ENCODE measurements at places on chromosomes 7 and 10. TPM values are rescaled to one million over a fixed set of nuclear protein-coding genes. Genes with fewer than 3 reads are reported as not detected.

DNA sequence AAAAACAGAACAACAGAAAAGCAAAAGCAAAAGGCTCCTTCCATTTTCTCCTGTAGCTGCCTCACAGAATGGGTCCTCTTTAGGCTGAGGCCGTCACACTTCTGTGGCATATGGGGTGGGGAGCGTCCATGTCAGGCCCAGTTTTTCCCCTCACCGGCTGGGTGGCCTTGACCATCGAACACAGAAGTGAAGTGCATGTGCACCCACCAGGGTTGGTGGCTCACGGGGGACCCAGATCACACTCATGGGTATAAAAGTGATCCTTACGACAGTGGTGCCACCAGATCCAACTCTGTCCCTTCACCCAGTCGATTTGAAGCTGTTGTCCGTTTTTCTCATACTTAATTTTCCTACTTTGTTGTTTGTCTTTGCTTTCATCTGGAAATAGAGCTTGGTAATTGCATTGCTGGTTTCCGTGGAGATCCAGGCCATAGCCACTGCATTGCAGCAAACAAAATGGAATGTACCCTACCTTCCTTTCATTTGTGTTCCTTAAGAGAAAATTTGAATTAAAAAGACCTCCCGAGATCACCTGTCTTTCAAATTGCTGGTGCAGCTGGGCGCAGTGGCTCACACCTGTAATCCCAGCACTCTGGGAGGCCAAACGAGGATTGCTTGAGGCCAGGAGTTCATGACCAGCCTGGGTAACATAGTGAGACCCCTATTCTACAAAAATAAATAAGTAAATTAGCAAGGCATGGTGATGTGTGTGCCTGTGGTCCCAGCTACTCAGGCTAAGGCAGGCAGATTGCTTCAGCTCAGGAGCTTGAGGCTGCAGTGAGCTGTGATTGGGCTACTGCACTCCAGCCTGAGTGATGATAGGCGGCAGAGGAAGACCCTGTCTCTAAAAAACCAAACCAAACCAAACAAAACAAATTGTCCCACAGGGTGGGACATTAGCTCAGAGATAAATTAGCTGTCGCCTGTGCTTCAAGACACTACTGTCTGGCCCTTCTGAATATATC, 10.7 kb upstream of the GJD4 start:
- no peak for DNase-seq

DNA sequence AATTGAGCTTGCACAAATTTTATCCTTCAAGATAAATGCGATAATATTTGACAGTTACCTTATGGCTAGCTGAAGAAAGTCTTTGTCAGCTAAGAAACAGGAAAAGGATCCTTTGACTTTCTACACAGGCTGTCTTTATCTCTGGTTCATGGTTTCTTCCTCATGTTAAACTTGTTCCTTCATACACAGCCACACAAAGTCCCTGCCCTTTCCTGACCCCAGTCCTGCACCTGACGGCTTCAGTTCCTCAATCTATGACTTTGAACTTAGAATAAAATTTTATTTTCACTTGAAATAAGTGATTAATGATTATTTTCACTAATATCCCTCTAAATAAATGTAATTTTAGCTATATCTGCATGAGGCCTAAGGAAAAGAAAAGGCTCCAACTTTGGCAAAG, 77.8 kb upstream of the PRSS1 start:
- DNase-seq = no peak

DNA sequence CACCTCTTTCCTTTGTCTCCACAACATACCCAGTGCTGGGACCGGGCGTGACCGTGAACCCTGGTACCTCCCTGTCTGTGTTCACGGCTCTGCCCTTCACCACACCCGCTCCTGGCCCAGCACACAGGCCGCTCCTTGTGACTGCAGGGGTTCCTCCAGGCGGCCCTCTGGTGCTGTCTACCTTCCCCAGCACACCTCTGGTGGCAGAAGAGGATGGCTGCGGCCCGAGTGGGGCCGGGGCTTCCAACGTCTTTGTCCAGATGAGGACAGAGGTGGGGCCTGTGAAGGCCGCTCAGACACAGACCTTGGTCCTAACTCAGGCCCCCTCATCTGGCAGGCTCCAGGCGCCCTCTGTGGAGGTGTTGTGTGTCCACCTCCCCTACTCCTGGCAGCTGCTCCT, 55.4 kb upstream of the SGMS1 start:
- no peak for DNase-seq

The PTN gene
- 144 TPM for polyA plus RNA-seq

DNA sequence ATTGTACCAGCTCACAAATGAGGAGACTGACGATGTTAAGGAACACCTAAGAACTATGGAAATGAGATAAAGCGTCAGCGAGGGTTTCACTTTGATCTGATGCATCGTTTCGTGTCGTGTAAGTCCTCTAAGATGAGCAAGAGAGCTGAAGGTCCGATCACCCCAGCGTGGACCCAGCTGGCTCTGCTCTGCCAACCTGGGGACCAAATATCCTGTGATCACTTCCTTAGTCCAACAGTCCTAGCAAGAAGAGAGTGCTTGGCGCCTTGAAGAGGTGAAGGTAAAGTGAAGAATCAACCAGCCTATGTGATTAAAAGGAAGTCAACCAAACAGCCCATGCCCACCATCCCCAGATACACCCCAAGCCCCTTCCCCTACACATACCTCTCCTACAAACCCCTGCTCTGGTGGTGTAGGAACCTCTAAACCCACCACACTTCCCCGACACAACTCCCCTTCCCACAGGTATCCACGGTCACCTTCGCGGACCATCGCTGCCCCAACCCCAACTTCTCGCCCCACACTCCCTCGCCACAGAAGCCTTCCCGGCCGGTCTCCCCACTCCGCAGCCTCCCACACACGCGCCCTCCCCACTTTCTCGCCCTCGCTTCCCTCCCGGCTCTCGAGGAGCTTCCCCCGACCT, 722 bp downstream of the UPF2 start:
- no peak for DNase-seq

The SPDYE1 gene
- polyA plus RNA-seq = 1.2 TPM

DNA sequence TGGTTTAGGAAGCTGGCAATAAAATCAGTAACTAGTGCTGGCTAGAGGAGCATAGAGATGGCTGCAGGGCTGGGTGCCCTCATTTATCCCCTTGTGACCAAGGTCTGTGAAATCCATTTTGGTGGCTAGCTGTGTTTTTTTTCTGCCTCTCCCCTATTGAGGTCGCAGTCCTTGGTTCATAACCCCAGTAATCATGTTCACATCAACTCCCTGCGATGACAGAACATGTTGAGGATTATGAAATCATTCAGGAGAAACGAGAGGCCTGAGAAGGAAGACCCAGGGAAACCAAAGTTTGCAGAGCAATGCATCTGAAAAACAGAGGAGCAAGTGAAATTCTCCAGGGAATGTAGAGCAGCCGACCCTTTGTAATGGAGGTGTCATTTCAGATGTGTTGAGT, 126.9 kb downstream of the TACC2 start:
- no peak for DNase-seq

The MYH16 gene
- polyA plus RNA-seq = 0.03 TPM

- DNase-seq = no peak
Observed at GRCh38 chr10:46542567-46543465, 13.6 kb downstream of the GPRIN2 start.

GRCh38 chr7:136600475-136600874, 268.0 kb upstream of the CHRM2 start:
- DNase-seq = no peak

GRCh38 chr10:35421553-35422178, 85.4 kb downstream of the CCNY start:
- DNase-seq = no peak

DNA sequence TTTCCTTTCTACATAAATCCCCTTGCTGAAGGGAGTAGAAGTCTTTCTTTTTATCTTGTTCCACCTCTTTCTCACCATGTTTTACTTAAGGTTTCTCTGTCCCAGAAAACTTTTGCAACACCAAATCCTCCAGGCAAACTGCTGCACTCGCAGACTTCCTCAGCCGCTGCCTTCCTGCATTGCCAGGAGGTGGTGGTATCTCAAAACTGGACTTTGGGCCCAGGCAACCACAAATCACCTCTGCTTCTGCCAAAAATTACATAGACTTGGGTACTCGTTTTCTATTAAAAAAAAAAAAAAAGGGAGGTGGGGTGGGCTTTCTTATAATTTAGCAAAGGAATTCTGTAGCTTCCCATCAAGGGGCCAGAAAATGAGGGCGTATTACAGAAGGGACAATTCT, 14.7 kb downstream of the INA start:
- DNase-seq = no peak

The RSPH10B2 gene
- polyA plus RNA-seq = 0.93 TPM

- DNase-seq = no peak
Observed at GRCh38 chr10:117731121-117731791, 188.7 kb downstream of the EMX2 start.

The ZSCAN25 gene
- polyA plus RNA-seq = 19.7 TPM

- no peak for DNase-seq
Observed at GRCh38 chr10:95031656-95032055, 37.6 kb downstream of the CYP2C8 start.

- DNase-seq = no peak
Observed at GRCh38 chr7:55474944-55475854, 97.1 kb downstream of the VOPP1 start.

GRCh38 chr7:152341039-152341913, 94.5 kb downstream of the KMT2C start:
- peak; percentile 18 for DNase-seq

- DNase-seq = no peak
Observed at GRCh38 chr10:90276894-90277475, 575.6 kb downstream of the KIF20B start.

The PNLIPRP2 gene
- not detected for polyA plus RNA-seq

DNA sequence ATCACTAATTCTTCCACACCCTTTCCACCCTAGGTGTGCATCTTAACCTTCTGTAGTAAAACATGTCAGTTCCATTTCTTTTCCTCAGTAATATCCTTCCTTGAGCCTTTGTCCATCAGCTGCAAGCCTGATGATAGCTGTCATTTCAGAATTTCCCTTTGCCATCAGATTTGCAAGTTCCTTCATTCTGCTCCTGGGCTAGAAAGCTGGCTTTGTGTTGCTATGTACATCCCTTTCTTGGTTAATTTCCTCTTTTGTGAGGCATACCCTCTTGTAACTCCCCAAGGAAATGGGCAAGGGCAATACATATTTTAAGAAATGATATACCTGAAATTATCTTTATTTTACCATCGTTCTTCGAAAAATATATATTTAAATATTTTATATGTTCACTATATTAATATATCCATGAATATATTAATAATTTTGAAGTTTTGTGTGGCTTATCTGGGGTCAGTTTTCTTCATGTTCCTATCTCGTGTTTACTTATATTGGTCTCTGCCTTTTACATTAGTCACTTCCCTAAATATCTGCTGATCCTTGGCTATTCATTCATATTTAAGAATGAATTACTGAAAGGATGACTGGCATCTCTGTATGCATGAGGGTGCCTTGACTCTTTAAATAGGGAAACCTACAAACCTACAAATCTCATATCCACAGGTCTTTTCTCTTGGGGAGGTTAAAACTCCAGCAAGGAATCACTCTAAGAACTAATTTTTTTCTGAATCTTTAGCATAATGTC, 143.8 kb downstream of the ZNF22 start:
- DNase-seq = no peak

The DKK1 gene
- 24.8 TPM for polyA plus RNA-seq

- no peak for DNase-seq
Observed at GRCh38 chr10:3472287-3473051, 299.9 kb upstream of the PITRM1 start.

GRCh38 chr7:90631502-90631901, 35.4 kb downstream of the CDK14 start:
- no peak for DNase-seq

The BTBD16 gene
- 0.08 TPM for polyA plus RNA-seq

GRCh38 chr10:4776234-4776638, 49.8 kb upstream of the AKR1E2 start:
- DNase-seq = no peak

The CLCN1 gene
- polyA plus RNA-seq = 0.11 TPM

The ANKRD22 gene
- polyA plus RNA-seq = 0.24 TPM
